ENCODE measurements at places on chromosomes 3 and 15. TPM values are rescaled to one million over a fixed set of nuclear protein-coding genes. Genes with fewer than 3 reads are reported as not detected.

Gene FBXL22
- 0.27 TPM for total RNA-seq

GRCh38 chr3:11969986-11970385 lies 34.2 kb upstream of the SYN2 start:
- no peak for DNase-seq

GRCh38 chr3:123113889-123114450 lies 47.1 kb downstream of the PDIA5 start:
- no peak for DNase-seq

Gene SLC12A1
- total RNA-seq = not detected

DNA sequence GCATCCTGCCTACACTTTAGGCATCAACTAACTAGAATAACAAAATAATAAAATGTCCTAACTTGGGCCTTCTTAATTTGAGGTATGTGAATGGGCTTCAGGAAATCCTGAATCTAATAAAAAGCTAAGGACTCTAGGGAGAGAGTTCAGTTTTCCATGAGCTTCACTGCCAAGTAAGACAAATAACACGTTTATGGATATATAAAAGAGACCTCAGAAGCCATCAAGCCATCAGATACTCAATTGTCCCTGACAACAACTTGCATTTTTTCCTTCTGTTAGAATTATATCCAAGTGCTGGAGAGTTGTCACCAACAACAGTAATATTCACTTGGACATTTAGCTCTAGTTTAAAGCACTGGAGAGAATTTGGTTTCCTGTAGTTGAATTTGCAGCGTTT lies 102.4 kb upstream of the IGSF10 start:
- no peak for DNase-seq

GRCh38 chr15:94655249-94655880 lies 424.0 kb downstream of the MCTP2 start:
- no peak for DNase-seq

- no peak for DNase-seq
Observed at GRCh38 chr3:25483456-25483855, 55.4 kb downstream of the RARB start.

Gene HCN4
- total RNA-seq = 1.4 TPM

GRCh38 chr3:183884097-183884426 lies 618 bp downstream of the PARL start:
- DNase-seq = no peak

- DNase-seq = no peak
Observed at GRCh38 chr3:117922039-117922438, 1112.6 kb downstream of the IGSF11 start.

DNA sequence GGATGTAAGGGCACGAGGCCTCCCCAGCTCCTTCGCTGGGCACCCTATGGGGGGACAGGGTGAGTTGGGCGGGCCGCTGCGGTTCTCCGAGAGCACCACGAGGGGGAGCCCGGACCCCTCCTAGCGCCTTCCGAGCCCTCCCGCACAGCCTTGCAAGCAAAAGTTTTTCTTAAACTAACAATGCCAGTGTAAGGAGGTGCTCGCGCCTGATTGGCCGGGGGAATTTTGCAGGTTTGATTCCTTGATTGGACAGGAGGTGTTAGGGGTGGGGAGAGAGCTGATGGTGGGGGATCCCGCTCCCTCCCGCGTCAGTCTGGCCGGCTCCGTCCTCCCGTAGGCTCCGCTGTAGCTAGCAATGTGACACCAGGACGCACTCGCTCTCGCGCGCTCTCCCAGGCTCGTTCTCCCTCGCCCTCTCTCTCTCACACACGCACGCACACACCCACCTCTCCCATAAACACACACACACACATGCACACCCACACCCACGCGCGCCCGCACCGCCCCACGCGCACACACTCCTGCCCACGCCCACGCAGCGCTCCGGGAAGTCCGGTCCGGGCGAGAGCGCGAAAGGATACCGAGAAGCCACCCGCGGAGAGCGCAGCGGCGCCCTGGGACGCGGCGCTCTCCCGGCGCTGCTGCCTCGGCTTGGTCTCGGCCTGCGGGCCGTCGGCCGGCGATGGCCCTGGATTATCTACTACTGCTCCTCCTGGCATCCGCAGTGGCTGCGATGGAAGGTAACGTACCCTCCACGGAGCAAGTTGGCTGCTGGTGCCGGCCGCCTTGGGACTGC lies at the start of gene EPHB1:
Gene EPHB1 (plus strand): TSS at position 311 of the 796 bp plus-strand sequence.
- peak; percentile 91 for DNase-seq

Gene PATL2
- 0.33 TPM for total RNA-seq

- no peak for DNase-seq
Observed at GRCh38 chr15:94494732-94495131, 263.4 kb downstream of the MCTP2 start.

DNA sequence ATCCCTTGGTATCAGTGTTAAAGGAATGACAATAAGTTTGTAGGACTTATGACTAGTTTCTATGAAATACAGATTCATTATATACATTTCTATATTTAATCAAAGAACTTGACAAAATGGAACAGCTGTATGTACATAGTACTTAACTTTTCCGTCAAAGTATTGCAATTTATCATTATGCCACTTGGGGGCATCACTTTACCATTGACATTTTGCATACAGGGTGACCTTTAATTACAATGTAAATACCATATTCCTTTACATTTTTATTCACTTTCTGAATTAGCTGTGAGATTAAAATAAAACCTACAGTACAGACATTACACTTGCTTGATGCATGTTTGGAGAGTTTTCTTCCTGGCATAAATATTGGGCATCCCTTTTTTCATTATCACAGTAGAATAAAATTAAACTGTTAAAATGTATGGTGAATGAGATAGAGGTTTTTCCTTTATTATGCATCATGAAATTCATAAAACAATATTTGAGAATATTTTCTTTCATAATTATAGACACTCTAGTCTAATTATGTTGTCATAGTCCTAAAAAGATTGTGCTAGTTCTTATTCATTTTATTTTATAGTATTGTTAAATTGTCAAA lies 6.9 kb downstream of the NEK11 start:
- DNase-seq = no peak

DNA sequence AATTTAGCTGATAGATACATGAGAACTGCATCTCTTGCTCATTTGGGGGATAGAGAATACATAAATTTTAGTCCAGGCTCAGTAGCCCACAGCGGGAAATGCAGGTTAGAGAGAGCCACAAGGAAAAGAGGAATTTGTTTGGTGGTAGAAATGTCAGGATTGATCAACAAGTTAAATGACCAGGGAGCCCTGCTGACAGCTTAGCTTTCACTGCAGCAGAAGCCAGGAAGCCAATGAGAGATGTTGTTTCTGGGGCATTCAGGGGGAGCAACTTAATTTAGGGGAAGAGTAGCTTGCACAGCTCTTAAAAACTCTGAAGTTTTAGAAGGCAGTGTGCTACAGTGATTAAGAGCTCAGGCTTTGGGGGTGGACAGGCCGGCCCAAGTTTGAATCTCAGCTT lies 22.7 kb downstream of the ARHGEF26 start:
- no peak for DNase-seq

DNA sequence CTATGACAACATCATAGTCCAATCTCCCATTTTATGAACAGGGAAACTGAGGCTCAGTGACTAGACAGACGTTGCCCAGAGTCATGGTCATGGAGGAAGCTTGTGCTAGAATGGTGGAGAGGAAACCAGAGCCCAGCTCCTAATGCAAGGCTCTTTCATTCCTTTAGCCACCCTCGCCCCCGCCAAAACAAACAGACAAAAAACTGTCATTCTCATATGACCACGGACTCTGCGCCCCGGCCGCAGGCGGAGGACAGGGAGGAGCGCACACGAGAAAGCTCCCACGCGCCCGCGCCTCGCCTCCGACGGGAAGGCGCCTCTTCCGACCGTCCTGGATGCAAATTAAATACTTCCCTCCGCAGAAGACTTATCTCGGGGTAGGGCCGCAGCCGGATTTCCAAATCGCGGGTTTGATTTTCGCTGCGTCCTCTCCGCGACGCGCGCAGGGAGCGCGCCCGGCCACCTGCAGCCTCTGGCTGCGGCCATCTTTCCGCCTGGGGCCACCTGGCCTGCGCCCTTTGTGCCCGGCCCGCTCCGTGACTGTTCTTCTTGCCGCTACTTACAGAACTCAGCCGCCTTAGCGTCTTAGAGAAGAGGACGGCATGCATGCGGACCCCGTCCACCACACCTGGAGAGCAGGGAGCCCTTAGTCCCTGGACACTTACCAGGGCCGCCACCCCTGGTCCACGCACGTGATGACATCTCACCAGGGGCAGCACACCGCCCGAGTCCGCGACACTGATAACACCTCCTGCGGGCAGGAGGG lies 670 bp upstream of the ATP13A3 start:
- no peak for DNase-seq

GRCh38 chr3:64074895-64075679 lies 51.8 kb upstream of the PSMD6 start:
- no peak for DNase-seq

Gene NLGN1
- 4.5 TPM for total RNA-seq

GRCh38 chr3:126983653-126984390 lies 907 bp downstream of the PLXNA1 start:
- no peak for DNase-seq

GRCh38 chr15:41928637-41929620 lies 35.1 kb upstream of the SPTBN5 start:
- no peak for DNase-seq

Gene FSIP1
- total RNA-seq = 0.62 TPM

Gene LAMB2
- 262 TPM for total RNA-seq

Gene TMEM108
- total RNA-seq = 2.1 TPM

Gene CHAC1
- total RNA-seq = 86.3 TPM

DNA sequence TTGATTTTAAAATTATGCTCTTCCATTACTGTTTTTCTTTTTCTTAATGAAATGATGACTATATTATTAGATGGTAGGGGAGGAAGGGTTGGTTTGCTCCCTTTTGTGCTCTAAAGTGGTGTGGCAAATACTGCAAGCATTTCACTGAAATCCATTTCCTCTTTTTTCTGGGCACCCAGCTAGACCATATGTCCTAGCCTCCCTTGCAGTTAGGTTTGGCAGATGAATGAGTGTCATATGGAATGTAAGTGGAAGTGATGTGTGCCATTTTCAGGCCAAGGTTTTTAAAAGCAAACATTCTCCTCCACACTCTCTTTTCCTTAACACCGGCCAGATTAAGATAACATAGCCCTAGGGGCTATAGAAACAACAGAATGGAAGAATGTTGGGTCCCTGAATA lies 363.0 kb downstream of the FGF12 start:
- DNase-seq = no peak

GRCh38 chr15:31448635-31448979 lies 122.0 kb downstream of the KLF13 start:
- DNase-seq = no peak

DNA sequence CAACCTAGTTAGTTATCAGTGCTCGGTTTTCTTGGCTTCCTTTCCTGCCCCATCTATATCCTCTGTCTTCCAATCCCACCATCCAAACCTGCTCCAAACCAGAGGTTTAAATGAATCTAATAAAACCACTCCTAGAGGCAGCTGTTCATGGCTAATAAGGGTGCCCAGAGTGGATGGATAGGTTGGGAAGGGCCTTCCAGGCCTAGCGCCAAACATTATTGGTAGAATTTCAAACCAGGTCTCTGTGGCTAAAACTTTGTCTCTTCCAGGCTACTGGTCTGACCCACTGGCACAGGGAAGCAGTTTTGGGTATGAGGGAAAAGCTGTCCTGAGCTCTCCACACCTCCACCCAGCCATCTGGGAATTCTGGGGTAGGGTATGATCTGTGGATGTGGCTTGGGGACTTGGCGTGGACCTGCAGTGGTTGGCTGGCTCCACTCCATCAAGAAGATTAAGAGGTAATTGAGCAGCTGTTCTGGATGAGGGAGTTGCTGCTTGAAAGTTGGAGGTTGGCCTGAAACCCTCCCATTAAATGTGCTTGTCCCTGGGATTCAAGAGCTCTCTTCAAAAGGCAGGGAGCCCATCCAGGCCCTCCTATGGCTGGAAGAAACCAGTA lies 29.3 kb upstream of the INSYN1 start:
- DNase-seq = no peak

- DNase-seq = no peak
Observed at GRCh38 chr15:58490888-58491473, 59.2 kb downstream of the LIPC start.

DNA sequence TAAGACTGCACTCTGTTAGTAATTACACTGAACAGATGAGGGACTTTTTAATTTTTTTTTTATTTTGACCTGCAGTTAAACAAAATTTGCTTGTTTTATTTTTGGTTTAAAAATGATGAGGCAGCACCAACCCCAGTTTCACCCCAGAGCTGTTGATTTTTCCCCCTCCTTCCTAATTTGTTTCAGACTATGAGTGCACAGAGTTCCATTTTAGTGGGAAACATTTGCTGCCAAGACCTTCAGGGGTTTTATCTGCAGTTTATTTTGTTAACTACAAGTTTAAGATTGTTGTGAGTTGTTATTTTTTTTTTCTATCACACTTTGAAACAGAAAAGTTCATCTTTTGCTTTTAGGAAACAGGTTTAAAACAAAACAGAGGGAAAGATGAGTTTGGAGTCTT lies 455.9 kb upstream of the NR2F2 start:
- DNase-seq = no peak

GRCh38 chr3:157819270-157820156 lies 286.7 kb downstream of the SHOX2 start:
- DNase-seq = no peak

- no peak for DNase-seq
Observed at GRCh38 chr15:31387092-31387478, 60.5 kb downstream of the KLF13 start.

GRCh38 chr3:34646911-34647460 lies 848.6 kb downstream of the PDCD6IP start:
- DNase-seq = no peak

GRCh38 chr3:4079339-4080195 lies 223.6 kb upstream of the SETMAR start:
- no peak for DNase-seq

Gene PAK6
- 17.7 TPM for total RNA-seq

DNA sequence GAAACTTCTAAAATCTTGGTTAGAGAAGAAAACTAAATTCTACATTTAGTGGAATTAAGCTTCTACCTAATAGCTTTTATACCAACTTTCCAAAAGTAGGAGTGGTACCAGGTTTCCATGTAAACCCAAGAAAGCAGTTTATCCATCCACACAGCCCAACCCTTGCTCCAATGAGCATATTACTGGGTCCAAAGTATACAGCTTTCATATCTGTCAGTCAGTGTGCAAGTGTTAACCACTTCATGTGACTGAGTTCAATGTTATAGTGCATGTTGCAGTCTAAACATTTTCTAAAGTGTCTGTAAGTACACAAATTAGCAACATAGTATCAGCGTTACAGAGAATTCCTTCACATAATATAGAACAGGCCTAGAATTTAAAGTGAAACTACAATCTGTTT lies 73.2 kb downstream of the C3orf70 start:
- no peak for DNase-seq

DNA sequence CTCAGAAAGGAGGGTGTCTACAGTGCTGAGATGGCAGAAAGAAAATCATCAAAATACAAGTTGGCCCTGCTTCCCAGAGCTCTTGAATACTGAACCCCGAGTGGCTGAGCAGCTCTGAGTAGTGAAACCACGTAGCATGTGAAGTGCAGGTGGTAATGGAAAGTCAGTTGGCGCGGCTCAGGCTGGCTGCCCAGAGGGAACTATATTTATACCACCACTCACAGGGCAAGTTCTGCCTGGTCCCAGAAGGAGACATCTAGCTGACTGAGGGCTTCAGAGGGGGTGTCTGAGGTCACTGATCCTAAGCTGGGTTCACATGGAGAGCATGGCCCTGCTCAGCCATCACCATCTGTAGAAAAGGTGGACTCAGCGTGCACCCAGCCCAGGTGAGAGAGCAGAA lies 129.6 kb upstream of the AGBL1 start:
- DNase-seq = no peak

Measured in kidney epithelial cell (primary cell).